ENCODE measurements at places on chromosomes 2 and 18. TPM values are rescaled to one million over a fixed set of nuclear protein-coding genes. Genes with fewer than 3 reads are reported as not detected.

DNA sequence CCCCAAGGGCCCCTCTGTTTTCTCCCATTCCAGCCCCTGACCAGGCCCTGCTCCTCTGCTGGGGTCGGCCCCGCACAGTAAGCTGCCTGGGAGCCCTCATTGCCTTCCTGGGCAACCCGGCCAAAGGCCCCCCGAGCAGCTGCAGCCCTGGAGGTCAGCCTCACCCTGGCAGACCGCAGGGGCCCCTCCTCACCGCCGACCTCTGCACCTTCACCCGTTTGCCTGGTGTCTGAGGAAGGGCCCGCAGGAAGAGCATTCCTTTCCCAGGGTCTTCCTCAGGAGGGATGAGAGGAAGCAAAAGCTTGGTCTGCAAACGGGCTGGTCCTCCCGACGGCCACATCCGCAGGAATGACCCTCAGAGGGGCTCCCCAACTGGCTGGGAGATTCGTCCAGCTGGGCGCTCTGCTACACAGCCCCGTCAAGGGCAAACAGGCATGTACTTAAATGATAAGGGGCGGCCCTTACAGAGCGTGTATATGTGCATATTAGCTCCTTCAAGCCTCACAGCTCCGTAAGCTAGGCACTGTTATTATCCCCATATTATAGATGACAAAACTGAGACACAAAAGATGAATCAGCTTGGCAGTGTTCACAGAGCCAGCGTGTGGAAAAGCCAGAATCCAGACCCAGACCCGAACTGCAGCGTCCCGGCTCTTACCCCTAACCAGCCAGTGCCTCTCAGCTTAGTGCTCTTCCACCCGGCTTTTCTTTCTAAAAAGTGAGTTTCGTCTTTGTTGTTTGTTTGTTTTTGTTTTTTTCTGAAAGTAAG lies 52.8 kb downstream of the SLC4A1AP start:
- DNase-seq = no peak

DNA sequence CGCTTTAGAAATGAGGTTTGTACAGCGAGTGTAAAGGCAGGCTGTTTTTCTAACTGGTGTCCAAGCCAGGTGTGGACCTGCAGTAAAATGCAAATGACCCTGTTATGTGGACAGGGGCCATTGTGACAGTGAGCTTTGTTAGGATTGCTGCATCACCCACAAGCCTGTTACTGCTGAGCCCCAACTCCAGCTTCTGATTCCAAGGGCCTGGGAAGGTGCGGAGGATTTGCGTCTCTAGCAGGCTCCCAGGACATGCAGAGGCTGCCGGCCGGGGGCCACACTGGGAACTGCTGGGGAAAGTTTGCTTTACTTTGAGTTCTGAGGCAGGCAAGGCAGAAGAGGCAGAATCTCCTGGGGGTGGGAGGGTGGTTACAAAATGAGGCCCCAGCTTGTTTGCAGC lies 164.1 kb downstream of the GLI2 start:
- DNase-seq = no peak

- no peak for DNase-seq
These were observed 1390.5 kb upstream of the CELF4 start for GRCh38 chr18:38956068-38956467.

DNA sequence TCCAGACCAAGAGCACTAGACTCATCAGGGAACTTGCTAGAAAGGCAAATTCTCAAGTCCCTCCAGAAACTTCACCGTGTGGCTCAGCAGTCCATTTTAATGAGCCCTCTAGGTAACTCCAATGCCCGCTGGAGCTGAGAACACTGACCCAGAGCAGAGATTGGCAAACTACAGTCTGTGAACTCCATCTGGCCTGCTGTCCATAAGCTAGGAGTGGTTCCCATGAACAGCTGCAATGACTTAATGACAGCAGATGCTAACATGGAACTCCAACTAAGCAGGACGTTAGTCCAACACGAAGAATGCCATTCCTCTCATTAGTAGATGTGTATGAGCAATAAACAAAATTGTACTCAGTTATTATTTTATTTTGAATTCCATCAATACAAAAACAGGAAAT lies 371.9 kb downstream of the STK39 start:
- no peak for DNase-seq

- DNase-seq = no peak
These were observed 98.3 kb downstream of the KLHL14 start for GRCh38 chr18:32674491-32674890.

ADCYAP1 gene
- total RNA-seq = not detected

C2orf81 gene
- total RNA-seq = 14.4 TPM

CKAP2L gene
- total RNA-seq = not detected

Measured in tibial nerve (tissue), 4 donors.